ENCODE measurements at places on chromosomes 5 and 9.

DNA sequence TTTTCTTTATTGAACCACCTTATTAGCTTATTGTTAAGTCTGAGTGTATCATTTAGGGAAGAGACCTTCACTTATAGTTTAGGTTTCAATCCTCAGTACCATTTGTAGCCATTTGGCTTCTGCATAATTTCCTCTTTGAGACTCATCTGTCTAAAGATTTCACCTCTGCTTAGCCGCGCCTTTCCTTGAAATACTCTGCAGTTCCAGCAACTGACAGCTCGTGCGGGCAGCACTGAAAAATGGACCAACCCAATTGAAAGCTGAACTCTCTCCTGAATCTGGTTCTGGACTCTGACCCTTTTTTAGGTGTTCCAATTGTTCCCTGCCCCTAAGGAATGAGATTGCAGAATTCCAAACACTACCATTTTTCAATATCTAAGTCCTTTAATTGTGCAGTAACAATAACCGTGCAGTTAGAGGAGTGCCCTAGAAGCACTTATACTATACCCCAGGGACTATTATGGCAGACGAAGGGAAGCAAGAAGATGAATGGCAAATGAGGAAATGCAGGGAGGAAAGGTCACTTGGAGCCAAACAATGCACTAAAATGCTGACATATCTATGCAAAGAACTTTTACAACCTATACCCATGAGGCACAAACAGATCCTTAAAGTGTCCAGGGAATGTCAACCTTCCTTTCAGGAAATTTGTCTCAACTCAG, 50.1 kb upstream of the PDE4D start:
- no peak for DNase-seq

- DNase-seq: no peak
Observed at GRCh38 chr9:110170357-110171257, 37.4 kb downstream of the C9orf152 start.

DNA sequence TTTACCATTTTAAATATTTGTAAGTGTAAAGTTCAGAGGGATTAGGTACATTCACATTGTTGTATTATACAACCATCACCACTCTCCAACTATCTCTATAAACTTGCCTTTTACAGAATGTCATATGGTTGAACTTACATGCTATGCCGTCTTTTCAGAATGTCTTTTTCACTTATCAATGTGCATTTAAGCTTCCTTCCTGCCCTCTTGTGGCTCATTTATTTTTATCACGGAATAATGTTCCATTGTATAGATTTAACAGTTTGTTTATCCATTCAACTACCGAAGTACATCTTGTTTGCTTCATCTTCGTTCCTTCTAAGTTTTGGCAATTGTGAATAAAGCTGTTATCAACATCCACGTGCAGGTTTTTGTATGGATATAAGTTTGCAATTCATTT, 133.3 kb upstream of the C6 start:
- DNase-seq: peak; percentile 67

GRCh38 chr9:133727277-133727875, 10.8 kb downstream of the SARDH start:
- DNase-seq: no peak

DNA sequence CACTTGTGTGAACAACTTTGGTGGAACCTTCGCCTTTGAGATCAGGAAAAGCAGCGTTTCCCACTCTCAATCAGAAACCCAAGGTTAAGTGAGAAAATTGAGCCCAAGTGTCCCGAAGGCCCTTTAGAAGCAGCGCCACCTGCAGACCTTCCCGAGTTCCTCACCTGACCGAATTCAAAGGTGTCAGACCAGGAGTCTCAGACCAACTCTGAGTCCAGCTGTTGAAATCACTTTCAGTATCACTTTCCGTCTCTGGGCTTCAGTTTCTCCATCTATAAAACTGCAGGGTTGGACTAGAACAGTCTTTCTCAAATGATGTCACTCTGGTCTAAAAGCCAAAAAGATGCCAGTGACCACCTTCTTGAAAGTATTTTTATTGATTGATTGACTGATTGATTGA, 31.7 kb upstream of the GRHPR start:
- DNase-seq: peak; percentile 29

DNA sequence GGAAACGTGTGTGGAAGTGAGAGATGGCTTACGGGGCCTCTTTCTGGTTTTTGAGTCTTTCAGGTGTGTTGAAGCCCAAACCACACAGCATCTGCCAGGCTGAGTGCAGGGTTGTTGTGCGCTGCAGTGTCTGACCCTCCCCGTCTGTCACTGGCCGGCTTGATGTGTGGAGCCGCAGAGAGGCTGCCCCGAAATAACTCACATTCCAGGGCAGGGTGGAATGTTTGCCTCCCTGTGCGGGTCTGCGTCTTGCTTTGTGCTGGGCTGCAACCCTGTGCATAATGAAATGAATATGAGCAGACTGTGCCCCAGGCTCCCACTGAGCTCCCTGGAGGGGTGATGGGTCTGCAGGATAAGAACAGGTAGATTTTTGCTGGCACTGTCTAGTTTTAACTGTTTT, 9.9 kb upstream of the PLEKHG4B start:
- peak; percentile 63 for DNase-seq

DNA sequence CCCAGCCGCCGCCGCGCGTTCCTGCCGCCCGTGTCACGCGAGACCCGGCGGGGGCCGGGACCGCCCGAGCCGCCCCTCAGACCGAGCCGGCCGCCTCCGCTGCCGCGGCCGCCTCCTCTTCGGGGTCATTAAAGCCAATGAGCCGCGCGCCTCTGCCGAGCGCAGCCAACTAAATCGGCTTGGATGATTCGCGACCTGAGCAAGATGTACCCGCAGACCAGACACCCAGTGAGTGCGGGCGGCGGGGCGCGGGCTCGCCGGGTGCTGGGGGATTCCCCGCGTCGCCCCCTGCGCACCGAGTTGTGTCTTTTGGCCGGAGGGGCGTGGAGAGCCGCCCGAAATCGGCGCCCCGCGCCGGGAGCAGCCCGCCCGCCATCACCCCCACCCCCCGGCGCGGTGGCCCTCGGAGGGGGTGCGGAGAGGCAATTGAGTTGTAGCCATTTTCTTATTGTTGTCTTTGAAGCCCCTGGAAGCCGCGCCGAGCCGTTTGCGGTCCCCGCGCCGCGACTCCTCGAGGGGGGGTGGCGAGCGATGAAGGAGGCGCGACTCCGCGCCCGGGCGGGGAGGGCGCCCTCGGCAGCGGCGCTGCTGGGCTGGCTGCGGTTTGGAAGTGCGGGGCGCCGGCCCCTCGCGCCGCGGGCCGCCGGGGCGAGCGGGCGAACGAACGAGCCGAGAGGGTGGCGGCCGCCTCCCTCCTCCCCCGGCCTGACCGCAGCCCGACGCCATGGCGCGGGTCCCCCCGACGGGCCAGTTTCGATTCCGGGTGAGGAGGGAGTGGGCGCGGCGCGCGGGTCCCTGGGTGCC, 1.0 kb downstream of the TLE4 start:
- DNase-seq: peak; percentile 49

DNA sequence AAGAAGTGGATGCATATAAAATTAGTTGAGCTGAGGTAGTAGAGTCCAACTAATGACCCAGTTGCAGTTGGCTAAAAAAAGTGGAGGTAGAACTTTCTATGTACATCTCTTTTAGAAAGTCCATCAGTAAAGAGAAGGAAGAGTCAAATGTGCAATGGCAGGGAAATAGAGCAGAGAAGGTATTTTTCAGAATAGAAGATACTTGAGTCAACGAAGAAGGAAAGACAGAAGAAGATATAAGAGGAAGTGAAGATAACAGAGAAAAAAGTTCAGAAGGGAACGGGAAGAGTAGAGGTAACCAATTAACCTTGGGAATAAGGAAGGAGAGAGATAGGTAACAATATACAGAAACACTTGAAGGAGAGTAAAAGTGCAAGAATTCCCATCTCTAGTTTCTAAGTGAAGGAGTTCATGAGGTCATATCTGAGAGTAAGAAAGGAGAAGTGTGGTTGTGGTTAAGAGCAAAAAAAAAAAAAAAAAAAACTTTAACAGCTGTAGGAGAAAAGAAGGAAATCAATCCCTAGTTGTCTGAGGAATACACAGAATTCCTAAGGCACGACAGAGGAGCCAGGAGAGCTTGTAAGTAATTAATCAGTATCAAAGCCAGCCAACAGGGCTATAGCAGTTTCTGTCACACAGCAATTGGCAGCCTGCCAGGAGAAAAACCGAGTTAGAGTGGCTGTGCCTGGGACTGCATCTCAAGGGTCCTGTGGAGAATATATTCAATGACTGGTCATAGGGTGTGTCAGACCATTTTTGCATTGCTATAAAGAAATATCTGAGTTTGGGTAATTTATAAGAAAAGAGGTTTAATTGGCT, 61.0 kb downstream of the ARL15 start:
- peak; percentile 34 for DNase-seq

GRCh38 chr5:118553662-118554061, 434.7 kb downstream of the DTWD2 start:
- peak; percentile 4 for DNase-seq

- DNase-seq: peak; percentile 97
Observed at GRCh38 chr5:122154910-122155309, 25.6 kb downstream of the ZNF474 start.

GRCh38 chr9:134410071-134410834, 84.0 kb downstream of the RXRA start:
- peak; percentile 24 for DNase-seq

DNA sequence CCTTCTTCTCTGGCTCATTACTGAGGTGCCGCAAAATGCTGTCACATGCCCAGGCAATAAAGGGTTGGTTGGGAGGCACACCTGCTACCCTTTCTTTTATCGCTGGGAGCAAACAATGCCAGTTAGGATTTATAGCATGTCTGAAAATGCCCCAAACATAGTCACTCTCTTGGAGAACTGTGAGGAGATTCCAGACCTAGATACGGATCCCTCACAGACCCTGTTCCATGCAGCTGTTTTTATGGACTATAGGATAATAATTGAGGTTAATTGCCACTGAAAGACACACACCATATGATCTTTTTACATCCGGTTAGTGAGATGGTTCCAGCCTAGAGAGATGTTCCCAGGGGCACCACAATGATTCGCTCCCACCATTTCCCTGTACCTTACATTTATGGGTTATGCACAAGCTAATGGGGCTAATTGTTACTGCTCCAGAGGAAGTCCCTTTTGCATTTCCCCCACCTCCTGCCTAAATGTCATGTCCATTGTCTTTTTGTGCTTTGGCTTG, 318.1 kb downstream of the PIK3R1 start:
- no peak for DNase-seq

- DNase-seq: no peak
Observed at GRCh38 chr9:115733318-115734110, 420.1 kb upstream of the PAPPA start.

DNA sequence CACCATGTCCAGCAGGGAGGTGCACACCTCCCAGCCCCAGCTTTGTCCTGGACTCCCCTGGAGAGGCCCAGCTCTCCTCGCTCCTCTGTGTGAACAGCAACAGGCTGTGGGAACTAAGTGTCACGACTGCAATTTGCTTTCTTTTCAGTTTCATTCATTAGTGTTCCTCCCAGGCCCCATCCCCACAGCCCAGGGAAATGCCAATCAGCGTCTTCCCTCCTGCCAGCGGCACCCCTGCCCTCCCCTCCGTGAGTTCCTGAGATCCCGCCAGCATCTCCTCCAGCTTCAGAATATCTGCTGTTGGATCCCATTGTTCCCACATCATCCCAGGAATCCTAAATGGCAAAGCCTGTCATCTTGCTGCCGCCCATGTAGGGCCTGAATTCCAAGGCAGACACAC, 13.1 kb upstream of the RPL26L1 start:
- DNase-seq: no peak

- no peak for DNase-seq
Observed at GRCh38 chr5:146068206-146068605, 37.2 kb downstream of the PLAC8L1 start.

- no peak for DNase-seq
Observed at GRCh38 chr9:35741740-35742139, 7.3 kb downstream of the GBA2 start.

- DNase-seq: no peak
Observed at GRCh38 chr9:86563936-86564335, 209.7 kb upstream of the TUT7 start.

GRCh38 chr5:180104168-180104530, 32.6 kb upstream of the RNF130 start:
- no peak for DNase-seq

DNA sequence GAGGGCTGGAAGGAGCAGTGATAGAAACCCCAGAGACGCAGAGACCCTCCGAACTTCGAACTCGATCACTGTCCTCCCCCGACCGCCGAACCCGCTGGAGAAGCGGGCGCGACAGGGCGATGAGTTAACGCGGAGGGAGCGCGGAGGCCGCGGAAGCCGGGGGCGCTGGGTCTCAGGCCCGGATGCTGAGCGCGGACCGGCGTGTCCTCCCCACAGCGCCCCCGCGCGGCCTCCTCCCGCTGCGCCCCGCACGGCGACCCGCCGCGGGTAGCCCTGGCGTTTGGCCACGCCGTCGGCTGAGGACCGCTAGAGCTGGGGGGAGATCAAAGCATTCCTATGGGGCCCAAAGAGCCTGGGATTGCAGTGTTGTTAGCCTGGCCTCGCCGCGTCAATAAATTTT, 7.7 kb upstream of the DMRT2 start:
- no peak for DNase-seq

DNA sequence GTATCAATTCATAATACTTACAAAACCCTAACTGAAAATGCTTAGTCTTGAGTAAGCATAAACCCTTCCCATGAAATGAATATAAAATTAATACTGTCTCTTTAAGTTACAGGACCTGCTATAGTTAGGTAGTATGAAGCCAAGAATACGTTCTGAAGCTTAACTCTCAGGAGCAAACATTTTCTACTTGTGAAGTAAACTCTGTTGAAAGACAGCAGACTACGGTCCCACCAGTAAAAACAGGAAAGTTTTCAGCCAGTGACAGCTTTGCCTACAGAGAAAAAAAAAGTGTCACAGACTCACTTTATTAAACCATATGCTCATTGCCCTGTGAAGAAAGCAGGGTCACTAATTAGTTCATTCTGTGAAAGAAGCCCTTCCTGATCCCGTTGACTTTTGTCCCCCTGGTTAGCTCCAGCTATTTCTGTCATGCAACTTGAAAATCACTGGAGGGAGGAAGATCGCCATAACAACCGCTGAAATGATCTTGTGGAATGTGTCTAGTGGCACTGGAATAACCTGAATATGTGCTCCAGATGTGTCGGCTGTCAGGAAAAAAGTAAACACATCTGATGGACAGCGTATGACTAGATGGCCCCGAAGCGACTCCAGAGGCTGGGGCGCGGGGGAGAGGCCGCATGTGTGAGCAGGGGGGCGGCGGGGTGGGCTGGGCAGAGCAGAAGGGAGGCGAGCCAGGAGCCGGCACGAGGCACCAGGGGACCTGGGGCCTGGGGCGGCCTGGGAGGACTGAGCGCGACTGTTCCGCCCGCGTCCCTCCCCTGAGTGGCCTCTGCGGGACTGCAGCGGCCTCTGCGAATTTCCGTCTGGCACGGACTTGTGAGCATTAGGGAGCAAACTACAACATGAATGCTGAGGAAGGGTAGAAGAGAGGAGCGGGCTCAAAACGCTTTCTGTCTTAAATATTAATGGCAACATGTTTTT, 41.9 kb downstream of the BNC2 start:
- DNase-seq: peak; percentile 54
